Smooth muscle cell of the brain vasculature (primary cell): ENCODE measurements at places on chromosomes 16 and 17.

DNA sequence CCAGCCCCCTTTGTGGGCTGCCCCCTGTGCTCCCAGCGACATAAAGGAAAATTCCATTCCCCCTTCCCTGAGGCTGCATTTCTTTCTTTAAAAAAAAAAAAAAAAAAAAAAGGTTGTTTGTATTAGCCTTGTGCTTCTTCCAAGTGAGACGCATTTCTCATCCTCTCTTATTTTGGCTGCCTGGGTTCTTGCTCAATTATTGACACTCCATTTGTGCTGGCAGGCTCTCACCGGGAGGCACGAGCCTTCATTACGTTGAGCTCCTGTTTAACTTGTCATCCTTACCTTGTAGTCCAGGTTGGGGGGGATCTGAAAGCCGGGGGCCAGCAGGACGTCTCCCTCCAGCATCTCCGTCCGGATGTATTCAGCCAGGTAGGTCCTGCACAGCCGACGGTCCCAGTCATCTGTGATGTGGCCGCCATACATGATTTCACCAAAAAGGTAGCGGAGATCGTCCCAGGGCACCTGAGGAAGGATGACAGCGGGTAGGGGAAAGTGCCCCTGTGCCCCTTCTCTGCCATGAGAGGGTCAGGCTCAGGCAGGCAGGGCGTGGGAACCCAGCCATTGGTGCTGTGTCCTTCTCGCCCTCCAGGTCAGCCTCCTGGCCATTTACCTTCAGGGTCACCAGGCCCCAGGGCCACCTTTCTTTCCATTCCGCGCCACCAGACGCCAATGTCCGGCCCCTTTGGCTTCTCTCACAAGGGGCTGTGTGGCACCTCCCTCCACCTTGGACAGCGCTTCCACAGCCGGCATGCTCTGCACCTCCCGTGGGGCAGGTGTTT lies 50.6 kb downstream of the PGS1 start:
- no peak for DNase-seq

DNA sequence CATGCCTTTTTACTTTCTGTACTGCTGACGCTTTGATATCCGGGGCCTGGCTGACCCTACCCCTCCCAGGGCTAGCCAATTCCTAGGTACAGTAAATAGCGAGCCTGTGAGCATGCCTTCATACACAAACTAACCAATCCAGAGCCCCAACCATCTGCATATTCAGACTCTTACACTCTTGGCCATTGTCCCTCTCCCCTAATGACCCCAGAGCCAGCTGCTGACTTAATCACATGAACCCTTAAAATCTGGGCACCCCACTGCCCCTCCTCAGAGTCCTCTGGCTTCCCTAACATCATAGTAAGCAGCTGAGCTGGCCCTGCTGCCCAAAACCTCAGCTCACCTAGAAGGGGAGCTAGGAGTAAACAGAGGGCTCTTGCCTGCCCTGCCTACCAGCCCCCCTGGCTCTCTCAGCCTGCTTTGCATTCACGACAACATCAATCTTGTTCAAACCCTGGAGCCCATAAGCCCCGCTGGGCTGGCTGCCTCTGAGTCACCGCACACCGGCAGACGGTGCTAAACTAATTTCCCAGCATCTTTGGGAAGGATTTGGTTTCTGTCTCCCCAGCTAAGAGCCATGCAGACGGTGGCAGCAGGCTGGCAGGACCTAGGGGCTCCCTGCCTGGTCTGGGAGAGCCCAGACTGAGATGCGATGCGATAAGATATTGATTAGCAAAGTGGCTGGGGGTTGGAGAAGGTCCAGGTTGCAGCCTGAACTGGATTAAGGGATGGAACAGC lies 63.2 kb downstream of the CLEC19A start:
- DNase-seq, result no peak

GRCh38 chr16:85610059-85610445 lies 3.1 kb upstream of the GSE1 start:
- no peak for DNase-seq

GRCh38 chr16:68081861-68082628 lies 3.1 kb upstream of the NFATC3 start:
- DNase-seq, result no peak

- DNase-seq, result no peak
These were observed 17.7 kb downstream of the GALNS start for GRCh38 chr16:88839026-88839529.

GRCh38 chr16:20612551-20613480 lies 36.6 kb upstream of the ACSM2B start:
- DNase-seq, result no peak

- peak; percentile 26 for DNase-seq
These were observed 9.3 kb upstream of the TNFRSF17 start for GRCh38 chr16:11955713-11956123.

DNA sequence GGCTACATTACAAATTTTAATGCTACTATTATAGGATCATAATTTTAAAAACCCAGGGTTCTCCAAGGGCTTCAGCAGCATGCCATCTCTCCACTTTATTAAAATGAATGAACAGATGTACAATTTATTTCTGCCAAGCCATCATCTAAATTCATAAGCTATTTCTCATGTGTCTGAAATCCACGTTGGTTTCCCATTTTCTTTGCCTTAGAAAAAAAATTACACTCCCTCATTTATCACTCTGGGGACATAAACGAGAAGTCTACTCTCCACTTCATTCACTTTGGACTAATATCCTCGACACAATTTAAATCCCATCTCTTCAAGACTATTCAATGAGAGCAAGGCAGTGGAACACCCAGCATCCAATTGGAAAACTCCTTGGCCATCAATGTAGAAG lies 178.4 kb upstream of the HSBP1 start:
- no peak for DNase-seq

DNA sequence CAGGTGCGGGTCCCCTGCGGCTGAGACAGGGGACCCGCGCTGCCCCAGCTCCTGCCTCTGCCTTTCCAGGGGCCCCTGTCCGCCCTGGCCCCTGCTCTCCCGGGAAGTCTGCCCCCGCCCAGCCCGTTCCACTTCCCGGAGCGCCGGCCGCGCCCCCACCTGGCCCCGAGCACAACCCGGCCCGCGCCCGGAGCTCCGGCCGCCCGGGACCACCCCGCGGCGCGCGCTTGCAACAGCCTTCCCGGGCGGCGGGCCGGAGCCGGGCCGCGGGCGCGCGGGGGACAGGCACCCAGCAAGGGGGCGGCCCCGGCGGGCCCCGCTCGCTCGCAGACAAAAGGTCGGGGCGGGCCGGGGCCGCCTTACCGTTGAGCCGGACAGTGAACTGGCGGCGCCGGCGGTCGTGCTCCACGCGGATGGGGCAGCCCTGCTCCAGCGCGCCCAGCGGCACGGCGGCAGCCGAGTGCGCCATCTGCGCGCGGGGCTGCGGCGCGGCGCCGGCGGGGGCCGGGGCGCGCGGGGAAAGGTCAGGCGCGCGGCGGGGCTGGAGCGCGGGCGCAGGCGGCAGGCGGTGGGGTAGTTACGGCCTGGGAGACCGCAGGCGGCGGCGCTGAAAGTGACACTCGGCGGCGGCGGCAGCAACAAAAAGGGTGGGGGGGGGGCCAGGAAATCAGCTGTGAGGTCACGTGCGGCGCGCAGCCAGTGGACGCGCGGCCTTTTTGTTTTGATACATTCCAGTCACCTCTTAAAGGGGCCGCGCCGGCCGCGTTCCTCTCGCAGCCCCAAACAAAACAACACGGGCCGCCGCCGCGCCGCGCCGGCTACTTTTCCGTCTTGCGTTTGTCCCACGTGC lies at the start of gene NATD1:
NATD1 (minus strand) TSS at position 615 of the 850 bp plus-strand sequence; CDS start at position 469, 146 bp downstream.
- DNase-seq, result peak; percentile 47
